PC-9 (cell line): ENCODE measurements at places on chromosomes 3 and 15. TPM values are rescaled to one million over a fixed set of nuclear protein-coding genes. Genes with fewer than 3 reads are reported as not detected.

GRCh38 chr3:184907681-184908649, 96.0 kb downstream of the VPS8 start:
- no peak for DNase-seq
- H3K4me1 ChIP-seq, result no peaks in the 10 kb centered on the region
- H3K27ac ChIP-seq, result no peak overlapping the region
- no peaks in the 10 kb centered on the region for H3K36me3 ChIP-seq
- H3K4me3 ChIP-seq, result no peak overlapping the region

DNA sequence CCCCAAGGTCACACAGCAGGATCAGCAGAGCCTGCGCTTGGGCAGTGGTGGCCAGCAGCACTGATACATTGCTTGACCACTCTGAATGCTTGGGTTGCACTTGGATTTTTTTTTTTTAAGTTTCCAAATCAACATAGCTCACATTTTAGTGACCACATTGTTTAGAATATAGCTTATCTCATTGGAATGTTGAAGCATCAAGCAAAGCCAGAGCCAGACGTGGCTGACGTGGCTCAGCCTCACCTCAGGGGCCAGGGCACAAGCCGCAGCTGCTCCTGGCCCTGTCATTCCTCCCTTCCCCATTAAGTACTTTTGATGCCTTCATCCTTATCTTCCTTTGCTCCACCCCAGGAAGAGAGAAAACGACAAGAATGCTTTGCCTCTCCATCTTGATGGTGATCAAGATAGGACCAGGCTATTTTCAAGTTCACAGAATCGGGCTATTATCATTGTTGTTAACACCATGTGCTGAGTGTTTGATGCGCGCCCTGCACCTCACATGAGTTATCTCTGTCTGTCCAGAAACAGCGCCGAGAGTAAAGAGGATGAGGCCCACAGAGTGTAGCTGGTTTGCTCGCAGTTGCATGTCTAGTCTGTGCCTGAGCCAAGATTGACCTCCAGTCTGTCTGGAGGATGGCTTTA, 75.8 kb downstream of the AAGAB start:
- H3K4me1 ChIP-seq, result peaks cover 46% of the 10 kb centered on the region
- H3K4me3 ChIP-seq, result no peak overlapping the region

DNA sequence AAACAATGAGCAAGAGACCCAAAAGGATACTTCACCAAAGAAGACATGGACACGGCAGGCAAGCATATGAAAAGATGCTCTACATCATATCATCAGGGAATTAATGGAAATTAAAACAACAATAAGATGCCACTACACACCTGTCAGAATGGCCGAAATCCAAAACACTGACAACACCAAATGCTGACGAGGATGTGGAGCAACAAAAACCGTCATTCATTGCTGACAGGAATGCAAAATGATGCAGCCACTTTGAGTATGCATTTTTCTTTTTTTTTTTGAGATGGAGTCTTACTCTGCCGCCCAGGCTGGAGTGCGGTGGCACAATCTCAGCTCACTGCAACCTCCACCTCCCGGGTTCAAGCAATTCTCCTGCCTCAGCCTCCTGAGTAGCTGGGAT, 19.0 kb downstream of the EDC3 start:
- H3K4me3 ChIP-seq, result no peak overlapping the region
- no peaks in the 10 kb centered on the region for H3K4me1 ChIP-seq
- no peaks in the 10 kb centered on the region for H3K27me3 ChIP-seq
- DNase-seq, result no peak

- peak overlapping the region; percentile 44; the same call in 1 of the 2 replicates for H3K27ac ChIP-seq
- no peak for DNase-seq
- H3K4me1 ChIP-seq, result peaks cover 17% of the 10 kb centered on the region
These were observed 143.4 kb downstream of the EEFSEC start for GRCh38 chr3:128296469-128297251.

Gene ARGFX
- not detected in 2 replicates for total RNA-seq

Gene FBXL22
- 0.17 and 0.88 TPM in 2 replicates for total RNA-seq

- no peaks in the 10 kb centered on the region for H3K36me3 ChIP-seq
- no peak overlapping the region for H3K27ac ChIP-seq
- peaks cover 7% of the 10 kb centered on the region for H3K27me3 ChIP-seq
- H3K4me3 ChIP-seq, result no peak overlapping the region
- no peak for DNase-seq
- peaks cover 11% of the 10 kb centered on the region; the same call in 1 of the 2 replicates for H3K4me1 ChIP-seq
These were observed 568 bp downstream of the CDHR4 start for GRCh38 chr3:49799105-49799504.

Gene SMAD3
- 99.5 and 109 TPM in 2 replicates for total RNA-seq

Gene CX3CR1
- total RNA-seq, result not detected in 2 replicates

DNA sequence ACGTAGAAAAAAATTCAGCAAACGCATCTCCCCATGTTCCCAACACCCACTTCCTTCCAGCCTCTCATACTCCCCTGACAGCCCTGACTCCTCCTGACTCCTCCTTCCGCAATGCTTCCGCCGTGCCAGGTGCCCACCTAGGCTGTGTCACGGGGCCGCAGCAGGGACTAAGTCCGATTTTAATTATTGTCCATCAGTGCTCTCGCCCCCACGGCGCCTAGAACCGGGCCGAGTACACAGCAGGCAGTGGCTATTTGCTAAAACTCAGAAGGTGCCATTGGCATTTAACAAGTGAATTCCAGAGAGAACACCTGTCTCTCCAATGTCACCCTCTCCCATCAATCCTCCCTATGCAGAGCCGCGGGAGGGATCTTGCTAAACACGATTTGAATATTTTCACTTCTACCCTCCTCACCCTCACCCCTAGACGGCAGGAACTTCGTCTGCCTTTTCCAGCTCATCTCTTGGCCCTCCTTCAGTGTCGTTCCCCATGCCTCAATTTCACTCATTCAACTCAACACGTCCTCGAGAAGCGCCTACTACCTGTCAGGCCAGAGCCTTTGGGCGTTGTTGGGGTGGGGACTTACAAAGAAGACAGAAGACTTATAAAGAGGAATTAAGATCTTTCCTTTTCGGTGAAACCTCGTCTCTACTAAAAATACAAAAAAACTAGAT, 11.5 kb upstream of the SHF start:
- H3K27ac ChIP-seq, result no peak overlapping the region
- peak overlapping the region; percentile 80 for H3K4me3 ChIP-seq
- H3K4me1 ChIP-seq, result no peaks in the 10 kb centered on the region
- H3K36me3 ChIP-seq, result no peaks in the 10 kb centered on the region
- DNase-seq, result peak; percentile 19
- H3K27me3 ChIP-seq, result no peaks in the 10 kb centered on the region

Gene PLCH1
- 0.73 and 1.4 TPM in 2 replicates for total RNA-seq

Gene SMCO1
- not detected in 2 replicates for total RNA-seq

Gene NR2E3
- 1.5 and 2.1 TPM in 2 replicates for total RNA-seq

Gene CA12
- total RNA-seq, result 3.8 and 4.6 TPM in 2 replicates

- no peaks in the 10 kb centered on the region for H3K27me3 ChIP-seq
- H3K36me3 ChIP-seq, result no peaks in the 10 kb centered on the region
- H3K4me1 ChIP-seq, result no peaks in the 10 kb centered on the region
- H3K27ac ChIP-seq, result no peak overlapping the region
These were observed 1459.5 kb downstream of the ZPLD1 start for GRCh38 chr3:103894162-103894822.

Gene SLC28A2
- not detected in 2 replicates for total RNA-seq

DNA sequence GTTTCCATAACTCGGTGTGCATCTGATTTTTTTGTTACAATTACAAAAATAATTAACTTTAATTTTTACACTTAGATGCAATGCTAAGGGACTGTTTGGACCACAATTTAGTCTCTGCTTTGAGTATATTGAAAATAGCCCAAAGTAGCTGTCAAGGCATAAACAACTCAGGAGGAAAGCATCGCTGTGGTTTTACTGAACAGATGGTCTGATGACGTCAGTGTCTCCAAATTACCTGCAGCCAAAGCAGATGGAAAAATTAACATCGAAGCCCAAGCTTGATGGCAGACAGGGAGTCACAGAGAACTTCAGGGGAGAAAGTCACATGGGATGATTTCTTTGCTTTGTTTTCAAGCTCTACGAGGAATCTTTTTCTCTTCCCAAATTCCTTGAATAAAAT, 83.1 kb upstream of the PLCL2 start:
- H3K36me3 ChIP-seq, result no peaks in the 10 kb centered on the region

GRCh38 chr15:93243573-93243972, 154.6 kb upstream of the RGMA start:
- no peak overlapping the region for H3K27ac ChIP-seq
- no peaks in the 10 kb centered on the region for H3K4me1 ChIP-seq
- H3K4me3 ChIP-seq, result no peak overlapping the region
- H3K27me3 ChIP-seq, result peaks cover 78% of the 10 kb centered on the region
- no peaks in the 10 kb centered on the region for H3K36me3 ChIP-seq

GRCh38 chr3:136802481-136802996, 16.4 kb upstream of the SLC35G2 start:
- H3K36me3 ChIP-seq, result no peaks in the 10 kb centered on the region
- no peak overlapping the region for H3K4me3 ChIP-seq
- 0 out of 2 replicates have a peak, but pooled peaks cover 10% of the 10 kb centered on the region for H3K4me1 ChIP-seq
- no peaks in the 10 kb centered on the region for H3K27me3 ChIP-seq

- no peaks in the 10 kb centered on the region for H3K27me3 ChIP-seq
- 0 out of 2 replicates have a peak, but pooled peaks cover 3% of the 10 kb centered on the region for H3K36me3 ChIP-seq
- no peak overlapping the region for H3K27ac ChIP-seq
- H3K4me1 ChIP-seq, result no peaks in the 10 kb centered on the region
These were observed 27.8 kb downstream of the DCAF1 start for GRCh38 chr3:51471775-51472652.

Gene DCLK3
- not detected in 2 replicates for total RNA-seq

DNA sequence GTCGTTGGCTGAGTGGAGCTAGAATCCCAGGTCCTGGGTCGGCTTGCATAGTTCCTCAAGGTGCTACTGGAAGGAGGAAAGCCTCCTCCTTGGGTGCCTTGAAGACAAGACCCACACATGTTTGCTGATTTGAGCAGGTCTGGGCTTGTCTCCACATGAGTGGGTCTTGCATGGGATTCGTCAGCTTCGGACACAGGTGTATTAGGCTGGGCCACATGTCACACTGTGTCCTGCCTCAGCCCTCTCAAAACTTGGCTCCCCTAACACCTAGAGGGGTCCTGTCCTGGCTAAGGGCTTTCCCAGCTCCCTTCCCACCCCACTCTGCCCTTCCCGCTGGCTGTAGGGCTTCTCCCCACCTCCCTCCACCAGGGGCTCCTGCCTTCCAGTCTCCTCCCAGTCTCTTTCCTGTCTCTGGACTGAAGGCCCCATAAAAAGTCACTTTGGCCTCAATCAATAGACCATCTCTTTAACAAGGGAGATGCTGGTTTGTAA, 73.0 kb upstream of the ADPGK start:
- DNase-seq, result no peak
- H3K4me1 ChIP-seq, result no peaks in the 10 kb centered on the region
- H3K4me3 ChIP-seq, result no peak overlapping the region
- peaks cover 39% of the 10 kb centered on the region for H3K27me3 ChIP-seq
- no peaks in the 10 kb centered on the region for H3K36me3 ChIP-seq
- no peak overlapping the region for H3K27ac ChIP-seq

GRCh38 chr3:66497288-66497984, 3.4 kb downstream of the LRIG1 start:
- H3K27me3 ChIP-seq, result no peaks in the 10 kb centered on the region
- no peak overlapping the region for H3K27ac ChIP-seq
- DNase-seq, result no peak
- H3K4me3 ChIP-seq, result no peak overlapping the region
- H3K4me1 ChIP-seq, result no peaks in the 10 kb centered on the region

Gene PLXNB1
- 97.7 and 120 TPM in 2 replicates for total RNA-seq

DNA sequence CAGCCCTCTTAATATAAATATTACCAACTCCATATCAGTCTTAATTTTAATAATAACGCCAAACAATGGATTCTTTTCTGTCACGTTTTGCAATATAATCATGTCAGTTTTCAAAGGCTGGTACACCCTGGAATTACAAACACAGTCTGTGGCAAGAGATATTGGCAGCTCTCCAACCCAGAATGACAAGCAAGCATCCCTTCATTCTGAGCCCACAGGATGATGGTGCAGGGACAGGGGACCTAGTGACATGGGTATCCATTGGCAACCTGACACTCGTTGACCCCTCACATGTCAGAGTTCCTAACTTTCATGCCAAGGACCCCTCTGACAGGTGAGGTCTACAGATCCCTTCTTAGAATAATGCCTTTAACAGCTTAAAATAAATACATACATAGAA, 154.5 kb upstream of the TSC22D2 start:
- DNase-seq, result peak; percentile 8
- no peaks in the 10 kb centered on the region for H3K36me3 ChIP-seq
- no peak overlapping the region for H3K4me3 ChIP-seq
- H3K4me1 ChIP-seq, result peaks cover 7% of the 10 kb centered on the region

Gene DGKG
- total RNA-seq, result 9.8 and 20.0 TPM in 2 replicates

DNA sequence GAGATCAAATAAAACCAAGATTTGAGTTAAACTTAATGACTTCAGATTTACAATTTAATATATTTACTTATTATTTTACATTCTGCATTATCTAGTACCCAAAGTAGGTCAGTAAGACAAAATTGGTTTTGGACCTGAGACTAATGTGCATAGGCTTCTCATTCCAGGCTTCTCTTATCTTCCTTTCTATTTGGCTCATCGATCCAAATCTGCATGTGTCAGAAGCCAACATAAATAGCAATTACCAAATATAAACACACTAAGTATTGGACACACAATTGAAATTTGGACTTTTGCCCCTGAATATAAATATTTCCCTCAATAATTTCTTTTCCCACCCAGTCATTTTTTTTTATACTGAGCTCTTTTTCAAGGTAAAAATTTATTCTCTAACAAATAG, 290.6 kb upstream of the ARHGEF26 start:
- H3K27me3 ChIP-seq, result no peaks in the 10 kb centered on the region
- no peaks in the 10 kb centered on the region for H3K36me3 ChIP-seq
- 0 out of 2 replicates have a peak, but pooled peaks cover 9% of the 10 kb centered on the region for H3K4me1 ChIP-seq
- DNase-seq, result no peak
- no peak overlapping the region for H3K27ac ChIP-seq

GRCh38 chr3:23402728-23403492, 199.8 kb downstream of the UBE2E2 start:
- no peaks in the 10 kb centered on the region for H3K36me3 ChIP-seq
- no peak for DNase-seq
- H3K4me3 ChIP-seq, result no peak overlapping the region
- H3K27me3 ChIP-seq, result no peaks in the 10 kb centered on the region
- no peak overlapping the region for H3K27ac ChIP-seq

Gene IMPG2
- 0.05 and 0.11 TPM in 2 replicates for total RNA-seq

GRCh38 chr15:68609629-68610028, 30.8 kb downstream of the CORO2B start:
- H3K27me3 ChIP-seq, result no peaks in the 10 kb centered on the region
- H3K4me1 ChIP-seq, result no peaks in the 10 kb centered on the region
- no peak overlapping the region for H3K27ac ChIP-seq

DNA sequence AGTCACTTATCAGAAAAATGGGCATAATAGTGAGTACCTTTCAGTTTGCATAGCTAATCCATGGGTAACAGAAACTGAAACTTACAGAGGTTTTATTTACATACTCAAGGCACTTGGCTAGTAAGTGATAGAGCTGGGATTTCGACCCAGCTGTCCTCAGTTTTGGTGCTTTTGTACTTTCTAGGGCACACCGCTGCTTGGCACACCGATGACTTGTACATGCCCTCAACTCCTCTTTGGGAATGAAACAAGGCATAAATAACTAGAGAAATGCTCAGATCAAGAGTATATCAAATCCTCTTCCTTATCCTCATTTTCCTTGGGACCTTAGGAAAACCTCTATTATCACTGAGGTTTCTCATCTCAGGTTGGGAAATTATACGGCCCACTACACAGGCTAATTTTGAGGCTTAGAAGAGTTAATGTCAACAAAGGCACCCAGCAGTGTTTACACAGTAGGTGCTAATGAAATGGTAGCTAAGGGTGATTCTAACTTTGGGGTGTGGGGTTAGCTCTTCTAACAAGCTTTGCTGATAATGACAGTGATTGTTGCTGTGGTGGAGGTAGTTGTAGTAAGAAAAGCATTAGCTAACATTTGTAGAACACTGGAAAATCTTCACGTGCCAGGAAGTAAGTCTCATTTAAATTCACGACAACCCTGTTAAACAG, 20.3 kb upstream of the DGKG start:
- no peak for DNase-seq
- no peak overlapping the region for H3K27ac ChIP-seq
